Prostate gland (tissue), 2 donors: ENCODE measurements at places on chromosomes 16 and 17.

DNA sequence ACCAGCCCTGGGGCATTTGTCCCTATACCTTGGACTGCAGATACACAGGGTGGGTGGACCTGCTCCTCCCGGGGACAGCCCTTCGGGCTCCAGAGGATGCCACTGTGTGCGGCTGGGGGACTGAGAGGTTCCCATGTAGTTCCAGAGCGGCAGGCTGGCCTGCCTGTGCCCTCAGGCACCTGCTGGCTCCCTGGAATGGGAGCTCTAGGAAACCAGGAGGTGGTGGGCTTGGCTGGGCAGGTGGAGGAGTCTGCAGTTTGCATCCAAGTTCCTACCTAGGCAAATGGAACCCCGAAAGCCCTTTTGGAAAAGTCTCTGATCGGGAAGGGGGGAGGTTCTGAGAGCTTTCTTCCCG, 982 bp downstream of the DBNDD1 start:
- no peak for DNase-seq

DNA sequence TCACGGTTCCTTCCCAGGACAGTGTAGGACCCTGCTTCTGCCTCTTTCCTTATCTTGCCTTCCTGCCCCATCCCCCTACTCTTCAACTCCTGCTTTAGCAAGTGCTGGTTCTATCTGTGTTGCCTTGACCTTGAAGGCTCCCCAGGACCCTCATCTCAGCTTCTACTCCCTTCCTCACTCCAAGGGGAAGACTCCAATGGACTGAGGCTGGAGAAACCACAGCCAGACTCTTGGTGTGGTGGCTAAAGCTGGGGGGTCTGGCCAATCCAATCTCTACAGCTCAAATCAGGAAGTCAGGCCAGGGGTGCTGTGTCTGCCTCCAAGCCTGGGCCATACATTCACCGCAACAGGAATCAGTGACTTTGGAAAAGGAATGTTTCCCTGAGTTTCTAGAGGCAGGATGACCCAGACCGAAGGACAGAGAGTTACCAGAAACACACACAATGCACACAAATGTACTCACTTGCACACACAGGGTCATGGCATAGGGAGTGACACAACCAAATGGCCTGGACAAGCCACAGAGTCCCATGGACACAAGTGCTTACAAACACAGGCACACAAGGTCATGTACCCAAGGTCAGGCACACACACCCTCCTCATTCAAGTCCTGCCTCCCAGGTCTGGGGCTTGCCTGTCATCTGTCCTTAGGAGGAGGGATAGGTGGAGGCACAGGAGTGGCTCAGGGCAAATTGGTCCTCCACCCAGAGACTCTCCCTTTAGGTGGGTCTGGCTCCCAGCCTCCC, 1.7 kb upstream of the HSD11B2 start:
- DNase-seq: no peak

- no peak for DNase-seq
Observed at GRCh38 chr17:78346605-78347250, 13.1 kb downstream of the SOCS3 start.

DNA sequence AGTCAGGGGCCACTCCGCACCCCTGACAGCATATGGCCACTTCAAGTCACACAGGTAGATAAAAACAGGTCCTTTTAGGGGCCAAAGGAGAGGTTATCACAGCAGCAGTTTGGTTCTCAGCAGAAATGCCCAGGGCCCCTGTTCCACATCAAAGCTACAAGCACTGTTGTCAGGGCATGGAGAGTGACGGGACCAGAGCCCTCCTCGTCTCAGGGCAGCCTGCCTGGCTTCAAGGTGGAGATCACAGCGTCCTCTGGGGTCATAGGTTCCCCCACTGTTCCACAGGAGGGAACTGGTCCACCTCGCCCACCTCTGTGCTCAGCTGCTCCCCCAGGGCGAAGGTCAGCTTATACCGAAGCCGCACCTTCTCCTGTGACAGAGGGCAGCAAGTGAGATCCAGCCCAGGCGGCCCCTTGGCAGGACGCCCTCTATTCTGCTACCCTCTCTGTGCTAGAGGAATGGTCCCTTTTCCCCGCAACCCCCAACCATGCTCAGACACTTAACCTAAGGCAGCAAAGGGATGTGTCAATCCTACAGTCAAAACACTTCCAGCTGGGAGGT, 23.3 kb downstream of the GGA3 start:
- no peak for DNase-seq

- no peak for DNase-seq
Observed at GRCh38 chr16:19239511-19240155, 45.9 kb upstream of the CLEC19A start.
